ENCODE measurements at places on chromosomes 6 and 20.
A peak's percentile ranks its signal among the peaks of the same experiment; 100 is the strongest.

GRCh38 chr6:147811913-147812629, 303.6 kb downstream of the SAMD5 start:
- no peak for DNase-seq

GRCh38 chr20:21391185-21391971, 5.9 kb downstream of the NKX2-4 start:
- DNase-seq: no peak

GRCh38 chr20:4082406-4083097, 67.2 kb upstream of the RNF24 start:
- DNase-seq: peak; percentile 19

DNA sequence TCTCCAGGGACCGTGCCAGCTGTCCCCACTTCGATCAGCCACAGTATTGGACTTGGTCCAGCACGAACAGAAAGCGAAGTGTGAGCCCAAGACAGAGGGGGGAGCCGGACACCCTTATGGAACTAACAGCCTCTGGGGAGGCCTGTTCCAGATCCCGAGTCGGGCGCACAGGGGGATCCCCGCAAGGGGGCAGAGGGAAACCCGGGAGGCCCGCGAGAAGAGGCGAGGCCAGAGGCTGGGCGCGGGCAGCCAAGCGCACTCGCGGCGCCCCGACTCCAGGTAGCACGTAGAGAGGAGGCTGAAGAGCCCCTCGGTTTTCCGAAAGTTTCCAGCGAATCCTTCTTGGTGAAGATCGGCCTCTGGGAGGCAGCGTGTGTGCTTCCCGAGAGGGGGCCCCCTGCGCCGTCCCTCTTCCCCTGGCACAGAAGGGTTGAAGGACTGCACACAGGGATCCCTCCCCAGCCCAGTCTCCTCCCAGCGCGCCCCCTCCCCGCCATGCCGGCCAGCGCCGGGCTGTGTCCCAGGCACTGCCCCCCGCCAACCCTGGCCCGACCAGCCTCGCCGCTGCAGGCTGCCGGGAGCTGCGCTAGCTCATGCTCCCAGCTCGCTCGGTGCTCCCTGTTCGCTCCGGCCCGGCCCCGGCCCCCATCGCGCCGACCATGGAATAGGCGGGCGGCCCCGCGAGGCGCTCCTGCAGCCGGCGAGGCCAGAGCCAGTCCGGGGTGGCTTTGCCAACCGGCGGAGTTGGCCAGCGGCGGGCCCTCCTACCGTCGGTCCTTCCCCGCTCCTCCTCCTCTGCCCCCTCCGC, 577 bp upstream of the SLC24A3 start:
- DNase-seq: no peak

DNA sequence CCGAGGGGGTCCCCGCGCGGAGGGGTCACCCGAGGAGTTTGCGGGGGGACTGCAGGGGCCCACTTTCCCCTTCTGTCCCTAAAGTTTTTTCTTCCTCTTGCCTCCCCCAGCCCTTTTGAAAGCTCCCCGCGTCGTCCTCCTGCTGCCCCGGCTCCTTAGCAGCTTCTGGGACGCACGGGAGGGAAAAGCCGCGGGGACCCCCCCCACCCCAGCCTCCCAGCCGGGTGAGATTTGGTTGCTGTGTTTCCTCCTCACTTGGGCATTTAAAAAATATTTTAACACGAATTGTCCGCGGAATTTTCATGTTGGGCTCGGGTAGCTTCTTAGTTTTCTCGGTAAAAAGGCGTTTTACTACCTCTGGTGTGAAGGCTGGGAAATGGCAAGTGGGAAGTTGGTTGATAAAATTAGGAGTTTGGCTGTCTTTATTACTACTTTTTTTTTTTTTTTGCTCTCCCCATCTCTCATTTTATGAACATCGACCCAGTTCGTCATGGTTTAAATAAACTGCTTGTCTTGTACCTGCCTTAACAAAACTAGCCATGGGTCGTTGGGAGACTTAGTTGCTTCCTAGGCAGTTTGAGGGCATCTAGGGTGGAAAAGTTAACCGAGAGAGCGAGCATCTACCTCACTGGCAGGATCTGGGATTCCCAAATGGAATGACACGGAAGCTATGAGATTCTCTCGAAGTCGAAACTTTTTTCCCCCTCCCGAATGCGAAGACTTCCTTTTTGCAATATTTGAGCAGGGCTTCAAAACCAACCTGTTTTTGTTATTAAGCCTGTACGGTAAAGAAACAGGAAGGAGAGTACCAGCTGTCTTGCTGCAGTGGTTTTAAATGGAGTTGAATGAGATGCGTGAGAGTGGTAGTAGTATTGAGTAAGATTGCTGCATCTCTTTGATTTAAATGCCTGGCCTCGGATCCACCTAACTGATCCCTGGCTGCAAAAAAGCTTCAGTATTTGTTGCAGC, 868 bp downstream of the NCOA3 start:
- DNase-seq: no peak

DNA sequence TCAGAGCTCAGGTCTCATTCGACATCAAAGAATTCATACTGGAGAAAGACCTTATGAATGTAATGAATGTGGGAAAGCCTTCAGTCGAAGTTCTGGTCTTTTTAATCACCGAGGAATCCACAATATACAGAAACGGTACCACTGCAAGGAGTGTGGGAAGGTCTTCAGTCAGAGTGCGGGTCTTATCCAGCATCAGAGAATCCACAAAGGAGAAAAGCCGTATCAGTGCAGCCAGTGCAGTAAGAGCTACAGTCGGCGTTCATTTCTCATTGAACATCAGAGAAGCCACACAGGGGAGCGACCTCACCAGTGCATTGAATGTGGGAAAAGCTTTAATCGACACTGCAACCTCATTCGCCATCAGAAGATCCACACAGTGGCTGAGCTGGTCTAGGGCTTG, 7.7 kb downstream of the ZSCAN9 start:
- no peak for DNase-seq

GRCh38 chr20:61753316-61753942, 312.3 kb downstream of the TAF4 start:
- no peak for DNase-seq

DNA sequence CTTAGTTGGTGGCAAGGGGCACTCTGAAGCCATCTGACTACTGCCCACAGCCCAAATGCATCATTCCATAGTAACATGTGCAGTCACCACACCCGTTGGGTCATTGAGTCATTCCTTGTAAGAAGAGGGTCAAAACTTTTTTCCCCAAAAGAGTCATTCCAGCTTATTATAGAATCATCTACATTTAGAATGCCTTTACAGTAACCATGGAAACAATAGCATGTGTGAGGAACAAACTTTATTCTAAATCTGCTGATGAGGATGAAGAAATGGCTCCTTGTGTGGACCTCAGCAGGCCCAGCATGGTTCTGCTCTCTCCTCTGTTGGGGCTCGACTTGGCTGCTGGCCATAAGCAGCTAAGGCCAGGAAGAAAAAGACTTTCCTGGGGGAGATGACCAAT, 111.2 kb upstream of the PTPRT start:
- DNase-seq: no peak

DNA sequence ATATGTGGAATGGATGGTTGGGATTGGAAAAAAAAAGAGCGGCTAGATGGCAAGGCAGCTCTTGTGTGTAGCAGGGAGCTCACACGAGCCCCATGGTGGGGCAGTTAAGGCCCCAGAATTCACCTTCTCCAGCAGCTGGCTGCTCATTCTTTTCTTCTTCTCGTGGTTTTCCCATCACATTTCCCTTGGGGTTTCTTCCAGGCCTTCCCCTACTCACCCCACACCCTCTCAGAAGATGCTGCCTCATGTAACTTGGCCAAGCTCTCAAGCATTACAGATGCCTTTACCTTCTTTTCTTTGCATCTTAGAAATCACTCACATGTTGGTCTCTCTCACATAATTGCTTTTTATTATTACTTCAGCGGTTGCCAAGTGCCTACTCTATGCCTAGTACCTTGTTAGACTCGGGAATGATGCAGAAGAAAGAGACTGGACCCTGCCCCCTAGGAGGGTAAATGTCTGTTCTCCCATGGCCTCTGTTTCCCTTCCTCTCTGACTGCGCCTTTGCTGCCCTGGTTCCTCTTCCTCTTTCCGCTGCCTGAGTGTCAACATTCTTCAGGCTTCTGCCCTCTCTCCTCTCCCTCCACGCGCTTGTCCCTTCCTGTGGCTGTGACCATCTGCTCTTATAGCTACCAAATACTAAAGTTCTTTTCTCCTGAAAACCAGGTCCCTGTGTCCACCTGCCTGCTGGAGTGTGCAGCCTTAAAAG, 28.6 kb downstream of the PPARD start:
- DNase-seq: no peak

GRCh38 chr6:32583527-32583898, 6.1 kb downstream of the HLA-DRB1 start:
- no peak for DNase-seq

DNA sequence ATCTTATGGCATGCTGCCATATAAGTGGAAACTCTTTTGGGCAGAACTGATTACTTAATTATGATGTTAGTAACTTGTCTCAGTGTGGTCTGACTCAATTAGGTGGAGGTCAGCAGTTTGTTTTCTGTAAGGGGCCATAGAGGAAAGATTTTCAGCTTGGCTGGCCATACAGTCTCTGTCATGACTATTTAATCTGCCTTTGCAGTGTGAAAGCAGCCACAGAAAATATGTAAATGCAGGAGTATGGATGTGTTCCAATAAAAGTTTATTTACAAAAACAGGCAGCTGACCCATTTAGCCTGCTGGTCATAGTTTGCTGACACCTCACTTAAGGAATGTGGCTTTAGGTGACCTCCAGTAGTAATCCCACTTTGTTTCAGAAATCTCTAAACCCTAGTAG, 700.7 kb downstream of the EPM2A start:
- DNase-seq: no peak

- peak; percentile 76 for DNase-seq
Observed at GRCh38 chr6:32933661-32934085, 7.2 kb downstream of the HLA-DMB start.
